ENCODE measurements at places on chromosomes 7 and 10.
A peak's percentile ranks its signal among the peaks of the same experiment; 100 is the strongest.

- no peak for DNase-seq
Observed at GRCh38 chr7:28002638-28003037, 178.0 kb downstream of the JAZF1 start.

DNA sequence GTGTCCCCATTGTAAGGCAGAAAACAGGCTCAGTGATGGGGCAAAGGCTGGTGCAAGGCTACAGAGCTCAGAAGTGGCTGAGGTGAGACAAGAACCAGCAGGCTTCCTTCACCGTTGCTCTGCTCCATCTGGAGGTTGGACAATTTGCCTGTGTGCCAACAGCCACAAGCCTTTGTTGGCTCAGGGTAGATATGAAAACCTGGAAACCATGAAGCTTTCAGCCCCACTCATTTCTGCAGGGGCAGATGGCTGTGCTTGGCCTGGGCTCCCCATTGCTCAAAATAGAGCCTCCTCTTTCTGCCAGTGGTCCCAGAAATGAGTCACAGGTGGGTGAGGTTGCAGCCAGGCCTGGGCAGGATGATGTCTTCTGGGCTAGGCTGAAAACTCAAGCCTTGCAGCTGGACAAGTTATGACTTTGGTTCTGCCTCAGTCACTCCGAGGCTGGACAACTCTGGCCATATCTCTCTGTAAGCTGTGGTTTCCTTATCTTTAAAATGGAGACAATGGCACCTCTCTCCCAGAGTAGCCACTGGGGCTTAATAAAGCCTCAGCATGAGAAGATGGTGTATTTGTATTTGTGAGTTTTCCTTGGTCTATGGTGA lies 12.2 kb upstream of the ZNF273 start:
- no peak for DNase-seq

- DNase-seq: no peak
Observed at GRCh38 chr10:19730167-19730906, 85.9 kb upstream of the PLXDC2 start.

DNA sequence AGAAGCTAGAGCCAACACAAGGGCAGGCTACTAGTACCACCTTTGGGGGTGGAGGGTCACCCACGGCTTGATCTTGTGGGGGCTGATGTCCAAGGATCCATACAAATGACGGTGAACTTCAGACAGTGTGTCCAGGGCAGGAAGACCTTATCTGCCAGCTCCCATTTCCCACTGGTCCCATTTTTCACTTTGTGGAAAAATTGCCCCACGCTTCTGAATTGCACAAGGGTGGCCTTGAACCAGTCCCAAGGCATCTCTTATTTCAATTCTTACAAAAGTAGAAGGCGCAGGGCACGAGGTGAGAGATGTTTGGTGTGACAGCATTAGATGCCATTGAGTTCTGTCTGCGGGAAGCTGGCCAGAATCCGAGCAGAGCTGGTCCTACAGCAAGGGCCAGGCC lies 252.7 kb upstream of the CELF2 start:
- no peak for DNase-seq

- DNase-seq: no peak
Observed at GRCh38 chr7:20352573-20353306, 22.0 kb downstream of the ITGB8 start.

DNA sequence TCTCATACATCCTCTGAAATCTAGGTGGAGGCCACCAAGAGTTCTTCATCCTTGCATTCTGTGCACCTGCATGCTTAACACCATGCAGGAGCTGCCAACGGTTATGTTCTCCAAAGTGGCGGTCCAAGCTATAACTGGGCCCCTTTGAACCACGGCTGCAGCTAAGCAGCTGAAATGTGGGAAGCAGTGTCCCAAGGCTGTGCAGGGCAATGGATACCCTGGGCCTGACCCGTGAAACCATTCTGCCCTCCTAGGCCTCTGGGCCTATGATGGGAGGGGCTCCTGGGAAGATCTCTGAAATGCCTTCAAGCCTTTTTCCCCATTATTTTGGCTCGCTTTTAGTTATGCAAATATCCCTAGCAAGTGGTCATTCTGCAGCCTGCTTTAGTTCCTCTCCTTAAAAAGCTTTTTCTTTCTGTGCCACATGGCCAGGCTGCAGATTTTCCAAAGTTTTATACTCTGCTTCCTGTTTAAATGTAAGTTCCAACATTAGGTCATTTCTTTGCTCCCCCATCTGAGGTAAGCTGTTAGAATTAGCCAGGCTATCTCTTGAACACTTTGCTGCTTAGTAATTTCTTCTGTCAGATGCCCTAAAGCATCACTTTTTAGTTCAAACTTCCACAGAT lies 7.7 kb upstream of the GTPBP4 start:
- DNase-seq: no peak

DNA sequence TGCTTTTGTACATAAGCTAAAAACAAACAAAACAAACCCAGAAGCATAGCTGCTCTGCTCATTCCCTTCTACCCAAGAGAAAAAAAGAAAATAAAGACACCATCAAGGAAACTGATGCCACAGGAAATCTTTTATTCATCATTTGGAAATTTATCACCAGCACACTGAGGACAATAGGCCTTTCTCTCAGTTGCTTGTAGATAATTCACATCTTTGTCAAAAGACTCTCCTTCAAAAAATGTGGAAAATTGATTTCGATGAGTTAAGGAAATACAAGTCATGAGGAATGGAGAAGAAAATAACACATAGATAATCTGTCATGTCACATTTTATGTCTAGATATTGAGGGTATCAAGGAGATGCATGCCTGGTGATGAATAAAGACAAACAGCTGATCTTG lies 53.5 kb downstream of the ZNF37A start:
- DNase-seq: no peak

DNA sequence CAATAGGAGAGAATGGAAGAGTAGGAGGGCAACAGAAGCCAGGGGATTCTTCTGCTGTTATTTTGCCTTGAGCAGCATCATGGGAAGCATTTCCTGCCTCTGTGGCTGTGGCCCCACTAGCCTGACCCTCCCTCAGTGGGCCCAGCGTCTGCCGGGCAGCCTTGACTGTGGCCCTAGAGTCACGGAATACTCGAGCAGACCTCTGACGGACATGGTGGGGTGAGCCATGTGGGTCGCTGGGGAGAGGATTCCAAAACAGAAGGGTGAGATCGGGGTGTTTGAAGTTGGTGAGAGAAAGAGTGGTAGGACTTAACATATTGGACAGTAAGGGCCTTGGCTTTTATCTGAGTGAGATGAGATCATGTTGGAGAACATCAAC lies 8.3 kb upstream of the PRKAG2 start:
- no peak for DNase-seq

GRCh38 chr7:152200395-152200794 lies 174.9 kb downstream of the GALNT11 start:
- DNase-seq: no peak

GRCh38 chr7:10429511-10429910 lies 544.2 kb upstream of the PHF14 start:
- no peak for DNase-seq

DNA sequence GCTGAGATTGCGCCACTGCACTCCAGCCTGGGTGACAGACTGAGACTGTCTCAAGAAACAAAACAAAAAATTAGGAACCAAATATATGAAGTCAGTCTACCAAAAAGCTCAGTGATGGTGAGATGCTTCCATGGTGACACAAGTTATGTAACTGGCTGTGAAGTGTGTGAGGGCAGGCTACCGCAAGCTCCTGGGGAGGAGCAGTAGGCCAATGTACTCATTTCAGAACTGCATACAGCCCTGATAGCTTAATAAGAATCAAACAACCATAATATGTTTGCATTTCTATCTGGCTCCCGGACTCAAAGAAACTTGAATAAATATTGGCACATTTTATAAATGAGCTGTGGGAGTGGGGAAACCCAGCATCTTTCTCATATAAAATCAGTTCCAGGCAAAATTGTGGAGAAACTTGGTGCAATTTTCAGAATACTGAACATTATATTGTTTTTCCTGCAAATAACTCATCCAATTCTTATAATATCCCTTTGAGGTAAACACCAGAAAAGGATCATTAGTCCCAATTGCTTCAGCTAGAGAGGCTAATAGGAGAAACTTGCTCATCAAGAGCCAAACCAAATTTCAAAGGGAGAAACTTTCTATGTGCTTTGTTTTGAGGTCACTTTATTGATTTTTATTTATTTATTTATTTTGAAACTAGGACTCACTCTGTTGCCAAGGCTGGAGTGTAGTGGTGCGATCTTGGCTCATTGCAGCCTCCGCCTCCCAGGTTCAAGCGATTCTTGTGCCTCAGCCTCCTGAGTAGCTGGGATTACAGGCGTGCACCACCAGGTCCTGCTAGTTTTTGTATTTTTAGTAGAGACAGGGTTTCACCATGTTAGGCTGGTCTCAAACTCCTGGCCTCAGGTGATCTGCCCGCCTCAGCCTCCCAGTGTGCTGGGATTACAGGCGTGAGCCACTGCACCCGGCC lies 127.0 kb downstream of the SORCS1 start:
- no peak for DNase-seq

DNA sequence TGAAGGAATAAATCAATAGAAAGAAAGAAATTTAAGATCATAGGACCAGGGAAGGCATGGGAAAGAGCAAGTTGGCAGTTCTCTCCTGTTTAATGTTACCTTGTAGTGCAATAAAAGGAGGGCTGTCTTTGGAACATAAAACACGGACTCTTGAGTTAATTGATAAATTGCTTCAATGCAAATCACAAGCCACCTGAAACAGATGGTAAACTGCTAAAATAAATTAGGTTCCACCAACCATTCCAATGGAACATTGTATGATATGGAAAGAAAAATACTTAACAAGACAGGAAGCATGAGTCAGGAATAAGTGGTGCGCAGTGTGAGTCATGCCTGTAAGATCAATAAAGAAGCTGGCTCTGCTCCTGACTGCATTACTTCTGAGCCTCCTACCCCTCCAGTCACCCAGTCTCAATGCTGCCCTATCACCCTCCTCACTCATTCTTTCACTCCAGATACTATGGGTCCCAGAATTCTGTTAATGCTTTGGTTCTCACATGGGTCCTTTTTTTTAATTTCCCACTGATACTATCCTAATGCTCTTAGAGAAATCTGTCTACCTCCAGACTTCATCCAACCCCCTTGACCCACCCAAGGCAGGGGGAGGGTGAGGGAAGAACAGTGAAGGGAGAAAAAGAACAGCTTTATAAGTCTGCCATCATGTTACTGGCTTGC lies 78.9 kb downstream of the LRRC17 start:
- DNase-seq: no peak

GRCh38 chr10:26064106-26064505 lies 130.1 kb downstream of the MYO3A start:
- DNase-seq: no peak

- peak; percentile 41 for DNase-seq
Observed at GRCh38 chr10:102120142-102120990, at the start of gene LDB1. Gene LDB1 (minus strand): TSS chr10:102120368. CDS start chr10:102120110, 258 bp downstream.

DNA sequence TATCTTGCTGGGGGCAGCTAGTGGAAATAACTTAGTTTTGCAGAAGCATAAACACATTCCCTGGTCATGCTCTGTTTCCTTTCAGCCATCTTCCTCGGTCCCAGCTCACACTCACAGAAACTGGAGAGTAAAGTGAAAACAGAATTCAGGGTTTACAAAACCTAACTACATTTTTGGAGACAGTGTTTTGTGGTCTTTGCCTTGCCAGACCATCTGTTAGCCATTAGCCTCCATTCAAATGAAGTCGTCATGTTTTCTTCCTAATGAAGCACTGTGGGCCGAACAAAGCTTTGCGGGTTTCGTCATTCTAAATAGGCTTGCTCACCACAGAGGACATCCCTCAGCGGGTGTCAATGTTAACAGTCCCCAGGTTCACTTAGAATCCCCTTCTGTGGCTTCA lies 214.6 kb upstream of the TMEM72 start:
- no peak for DNase-seq

- DNase-seq: peak; percentile 32
Observed at GRCh38 chr7:55533050-55533728, 39.1 kb downstream of the VOPP1 start.

GRCh38 chr7:112280267-112280666 lies 73.8 kb downstream of the ZNF277 start:
- no peak for DNase-seq

DNA sequence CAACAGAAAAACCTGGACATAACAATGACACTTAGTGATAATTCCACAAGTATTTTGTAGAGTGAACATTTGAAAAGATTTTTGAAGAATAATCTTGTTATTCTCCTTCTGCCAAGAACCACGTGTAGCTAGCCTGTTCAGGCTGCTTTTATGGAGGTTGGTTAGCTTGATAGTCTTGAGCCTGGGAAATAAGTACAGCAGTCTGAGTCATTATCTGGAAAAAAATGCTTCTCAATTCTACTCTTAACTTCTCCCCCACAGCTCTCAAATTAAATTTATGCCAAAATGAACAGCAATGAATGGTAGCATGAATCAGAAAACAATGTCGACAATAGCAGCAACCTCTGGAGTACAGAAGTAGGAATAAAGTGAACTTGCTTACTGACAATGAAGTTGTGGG lies 63.2 kb downstream of the GPR37 start:
- DNase-seq: no peak

- no peak for DNase-seq
Observed at GRCh38 chr7:127824682-127825081, 172.7 kb downstream of the SND1 start.

DNA sequence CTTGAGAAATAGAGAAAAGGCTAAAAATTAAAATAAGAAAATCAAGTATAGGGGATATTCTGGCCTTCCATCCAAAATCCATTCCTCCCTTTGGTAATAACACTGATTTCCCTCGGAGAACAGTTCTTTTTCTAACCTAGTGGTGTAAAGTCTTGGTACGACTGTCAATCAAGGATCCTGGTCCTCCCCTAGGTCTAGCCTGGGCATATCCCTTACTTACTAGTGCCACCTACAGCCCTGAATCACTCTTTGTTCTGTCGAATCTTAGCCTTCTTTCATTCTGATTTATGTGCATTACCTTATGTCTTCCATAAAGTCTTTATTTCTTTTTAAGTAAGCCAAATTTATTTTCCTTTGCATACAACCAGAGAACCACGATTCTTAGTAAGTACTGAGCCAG lies 298.7 kb upstream of the LRRTM3 start:
- no peak for DNase-seq

DNA sequence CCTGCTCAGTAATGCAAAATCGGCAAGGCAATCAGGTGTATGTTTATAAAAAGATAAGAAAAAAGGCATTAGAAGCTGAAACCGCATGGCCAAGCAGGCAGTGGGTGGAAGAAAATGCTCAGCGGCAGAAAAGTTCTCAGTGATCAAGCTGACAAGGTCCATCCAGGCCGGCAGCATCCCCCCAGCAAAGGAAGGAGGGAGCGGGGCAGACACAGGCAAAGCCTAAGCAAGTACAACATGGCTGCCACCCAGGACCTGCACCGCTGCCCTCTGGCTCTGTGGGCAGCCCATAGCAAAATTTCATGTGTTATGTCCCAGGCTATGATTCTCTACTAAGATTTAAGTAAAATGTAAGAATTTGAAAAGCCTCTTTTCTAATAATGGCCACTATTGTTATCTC lies 45.4 kb downstream of the MRPS24 start:
- no peak for DNase-seq

- DNase-seq: no peak
Observed at GRCh38 chr10:96505150-96506136, 8.3 kb downstream of the TLL2 start.

GRCh38 chr7:50766849-50767207 lies 15.9 kb downstream of the GRB10 start:
- no peak for DNase-seq

GRCh38 chr10:30500963-30501504 lies 67.0 kb downstream of the MAP3K8 start:
- DNase-seq: no peak
